Thoracic aorta (tissue), 2 donors: ENCODE measurements at places on chromosomes 1 and 21. TPM values are rescaled to one million over a fixed set of nuclear protein-coding genes. Genes with fewer than 3 reads are reported as not detected.

Gene DENND2C
- total RNA-seq: 2.0 TPM

Gene TMPRSS15
- not detected for total RNA-seq

Gene SLC9C2
- total RNA-seq: not detected

Gene LGR6
- 76.6 TPM for total RNA-seq

Gene EIF4G3
- 54.0 TPM for total RNA-seq

Gene HPDL
- not detected for total RNA-seq
